ENCODE measurements at places on chromosomes 1 and 21. TPM values are rescaled to one million over a fixed set of nuclear protein-coding genes. Genes with fewer than 3 reads are reported as not detected.

Gene TUFT1
- 3.5 TPM for total RNA-seq

Gene KLHDC7A
- total RNA-seq = not detected

Gene MASP2
- not detected for total RNA-seq

DNA sequence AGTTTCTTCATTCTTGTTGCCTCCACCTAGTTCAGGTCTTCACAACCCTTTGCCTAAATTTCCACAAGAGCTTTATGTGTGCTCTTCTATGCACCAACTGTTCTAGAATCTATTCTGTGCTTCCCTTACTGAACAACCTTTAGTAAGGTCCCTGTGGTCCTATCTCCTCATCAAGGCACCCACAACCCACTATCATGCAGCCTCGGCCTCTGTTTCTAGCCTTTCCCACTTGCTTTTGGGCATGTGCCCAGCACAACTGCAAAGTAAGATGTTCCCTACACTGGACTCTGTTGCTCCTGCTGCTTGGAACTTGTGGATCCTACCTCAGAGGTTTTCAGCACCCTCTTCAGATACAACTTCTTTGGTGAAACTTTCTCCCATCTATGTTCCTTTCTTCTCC lies 2.4 kb upstream of the IER5 start:
- DNase-seq = no peak

- no peak for DNase-seq
Measured at GRCh38 chr1:36717431-36717830, 234.7 kb upstream of the CSF3R start.

DNA sequence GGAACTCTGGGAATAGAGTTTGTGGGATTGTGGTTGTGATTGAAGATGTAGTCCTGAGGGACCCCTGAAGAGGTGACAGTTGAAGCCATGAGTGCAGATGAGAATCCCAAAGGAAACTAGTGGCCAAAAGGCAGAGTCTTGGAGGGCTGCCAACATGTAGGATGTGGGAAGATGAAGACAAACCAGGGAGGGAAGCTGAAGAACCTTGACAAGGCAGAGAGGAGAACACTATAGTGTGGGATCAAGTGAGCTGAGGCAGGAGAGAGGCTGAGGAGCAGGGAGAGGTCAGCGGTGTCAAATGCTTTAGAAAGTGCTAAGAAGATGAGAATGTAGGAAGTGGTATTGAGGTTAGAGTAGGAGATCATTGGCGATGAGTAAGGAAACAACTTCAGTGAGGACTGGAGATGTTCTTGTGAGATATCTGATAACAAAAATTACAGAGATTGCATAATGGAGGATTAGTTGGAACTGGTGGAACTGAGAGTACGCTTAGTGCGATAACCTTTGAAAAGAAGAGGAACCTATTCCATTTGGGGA lies 88.5 kb upstream of the VCAM1 start:
- DNase-seq = no peak

- peak; percentile 93 for DNase-seq
Measured at GRCh38 chr1:244970236-244970743, 105.9 kb upstream of the HNRNPU start.

Measured in Right ventricle myocardium inferior (tissue), 1 donor.